ENCODE measurements at places on chromosomes 12 and 14.

GRCh38 chr12:111150921-111151840, 217.7 kb downstream of the PHETA1 start:
- no peak for DNase-seq

- DNase-seq = no peak
Observed at GRCh38 chr12:57624441-57625220, 8.4 kb downstream of the B4GALNT1 start.

DNA sequence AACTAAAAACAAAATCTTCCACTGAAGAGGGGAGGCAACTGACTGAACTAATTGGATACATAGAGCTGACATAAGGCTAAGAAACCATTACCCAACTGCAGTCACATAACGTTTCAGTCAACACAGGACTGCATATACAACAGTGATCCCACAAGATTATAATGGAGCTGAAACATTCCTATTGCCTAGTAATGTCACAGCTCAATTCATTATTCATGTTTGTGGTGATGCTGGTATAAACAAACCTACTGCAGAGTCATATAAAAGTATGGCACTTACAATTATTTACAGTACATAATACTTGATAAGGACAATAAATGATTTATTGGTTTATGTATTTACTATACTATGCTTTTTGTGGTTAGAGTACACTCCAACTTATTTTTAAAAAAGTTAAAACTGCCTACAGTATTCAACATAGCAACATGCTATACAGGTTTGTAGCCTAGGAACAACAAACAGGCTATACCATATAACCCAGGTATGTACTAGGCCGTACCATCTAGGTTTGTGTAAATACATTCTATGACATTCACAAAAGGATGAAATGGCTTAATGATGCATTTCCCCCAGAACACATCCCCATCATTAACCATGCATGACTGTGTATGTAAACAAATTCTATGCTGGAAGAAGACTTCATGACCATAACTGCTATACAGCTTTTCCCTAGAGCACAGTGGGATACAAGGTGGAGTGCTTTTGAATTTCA, 4.3 kb downstream of the NAP1L1 start:
- DNase-seq = no peak

DNA sequence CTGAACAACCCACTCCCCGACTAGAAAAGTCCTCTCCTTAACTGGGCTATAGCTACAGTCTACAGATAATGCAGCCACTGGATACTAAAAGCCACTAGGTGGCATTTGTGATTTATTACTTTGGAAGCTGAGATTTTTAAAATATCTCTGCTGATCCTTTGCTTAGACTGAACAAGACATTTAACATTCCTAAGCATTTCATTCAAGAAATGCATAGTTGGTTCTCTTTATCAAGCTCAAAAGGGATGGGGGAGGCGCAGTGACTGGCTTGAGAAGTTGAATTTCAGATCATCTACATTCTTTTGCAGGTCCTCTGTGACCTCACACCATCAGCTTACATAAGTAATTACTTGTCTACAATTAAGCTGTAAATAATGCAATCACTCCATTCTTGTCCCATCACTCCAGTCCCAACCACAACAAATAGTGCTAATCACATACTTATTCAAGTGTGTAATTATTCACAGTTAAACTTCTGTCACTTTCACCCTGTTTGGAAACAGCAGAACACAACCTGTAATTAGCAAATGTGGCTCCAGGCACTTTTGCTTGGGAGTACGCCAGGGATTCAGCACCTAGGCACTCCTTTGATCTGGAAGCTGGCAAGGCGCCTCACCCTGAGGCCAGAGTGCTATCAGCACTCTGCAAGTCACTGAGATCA, 203.6 kb downstream of the NOVA1 start:
- DNase-seq = no peak

DNA sequence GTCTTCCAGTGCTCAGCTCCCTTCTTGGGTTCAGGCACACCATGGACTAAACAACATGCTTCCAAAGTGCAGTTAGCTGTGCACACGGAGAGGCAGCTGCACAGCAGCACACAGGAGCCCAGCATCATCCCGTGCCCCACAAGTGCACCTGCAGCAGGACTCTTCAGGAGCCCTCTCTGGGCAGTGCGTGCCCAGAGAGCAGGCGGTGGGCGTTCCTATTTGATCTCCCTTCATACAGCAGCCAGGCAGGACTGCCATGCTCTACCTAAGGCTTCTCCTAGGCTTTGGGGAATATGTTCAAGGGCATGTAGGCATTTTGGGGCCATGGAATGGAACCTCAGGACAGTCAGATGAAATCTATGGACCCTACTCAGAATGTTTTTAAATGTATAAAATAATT, 35.5 kb downstream of the ANO2 start:
- no peak for DNase-seq

DNA sequence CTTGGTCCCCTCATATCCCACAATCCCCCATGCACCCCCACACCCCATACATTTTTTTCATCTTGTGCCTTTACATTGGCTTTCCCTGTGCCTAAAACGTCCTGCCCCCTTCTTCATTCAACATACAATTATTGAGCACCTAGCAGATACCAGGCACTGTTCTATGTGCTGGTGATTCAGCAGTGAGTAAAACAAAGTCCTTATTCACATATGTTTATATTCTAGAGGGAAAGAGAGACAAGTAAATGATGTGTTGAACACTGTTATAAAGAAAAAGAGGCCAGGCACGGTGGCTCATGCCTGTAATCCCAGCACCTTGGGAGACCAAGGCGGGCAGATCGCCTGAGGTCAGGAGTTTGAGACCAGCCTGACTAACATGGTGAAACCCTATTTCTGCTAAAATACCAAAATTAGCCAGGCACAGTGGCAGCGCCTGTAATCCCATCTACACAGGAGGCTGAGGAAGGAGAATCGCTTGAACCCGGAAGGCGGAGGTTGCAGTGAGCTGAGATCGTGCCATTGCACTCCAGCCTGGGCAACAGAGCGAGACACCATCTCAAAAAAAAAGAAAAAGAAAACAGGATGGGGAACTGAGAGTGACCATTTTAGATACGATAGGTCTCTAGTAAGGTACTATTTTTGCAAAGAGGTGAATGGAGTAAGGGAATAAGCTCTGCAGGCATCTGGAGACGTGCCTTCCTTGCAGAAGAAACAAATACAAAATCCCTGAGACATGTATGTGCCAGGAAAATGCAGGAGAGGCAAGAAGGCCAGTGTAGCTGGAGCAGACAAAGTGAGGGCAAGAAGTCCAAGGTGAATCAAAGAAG, 12.2 kb downstream of the SLC7A7 start:
- DNase-seq = no peak

DNA sequence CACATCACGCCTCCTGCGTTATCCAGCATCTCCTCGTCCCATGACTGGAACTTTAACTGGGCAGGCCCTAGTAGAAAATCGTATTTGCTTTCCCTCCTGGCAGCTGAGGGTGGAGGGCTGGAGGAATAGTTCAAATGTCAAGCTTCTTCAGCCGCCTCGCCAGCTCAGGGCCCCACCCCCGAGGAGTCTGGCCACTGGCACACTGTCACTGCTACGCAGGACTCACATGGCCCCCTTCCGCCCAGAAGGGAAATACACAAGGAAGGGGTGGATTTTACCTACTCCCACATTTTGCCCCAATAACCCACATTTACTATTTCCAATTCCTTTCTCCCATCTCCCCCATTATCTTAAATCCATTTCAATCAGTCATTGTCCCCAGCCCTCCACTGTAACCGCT, 8.6 kb downstream of the SLC6A13 start:
- DNase-seq = no peak
